ENCODE measurements at places on chromosomes 7 and 10.

DNA sequence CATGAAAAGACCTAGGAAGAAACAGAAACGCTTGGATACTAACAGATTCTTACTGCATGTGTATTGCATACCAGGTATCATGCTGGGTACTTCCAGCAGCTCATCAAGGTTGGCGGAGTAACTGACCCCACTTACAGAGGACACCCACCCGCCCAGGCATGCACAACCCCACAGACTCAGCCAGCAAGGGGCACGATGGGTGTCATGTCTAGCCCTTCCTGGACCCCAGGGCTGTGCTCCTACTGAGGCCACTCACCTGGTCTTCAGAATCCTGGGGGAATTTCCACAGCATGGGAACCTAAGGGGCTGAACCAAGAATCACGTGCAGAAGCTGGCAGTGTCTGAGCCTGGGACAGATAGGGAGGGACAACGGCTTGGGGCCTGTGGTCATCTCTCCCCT is 134.1 kb upstream of the ZNF32 start:
- no peak for DNase-seq

- no peak for DNase-seq
Observed at GRCh38 chr10:49182776-49183175, 5.4 kb downstream of the TMEM273 start.

DNA sequence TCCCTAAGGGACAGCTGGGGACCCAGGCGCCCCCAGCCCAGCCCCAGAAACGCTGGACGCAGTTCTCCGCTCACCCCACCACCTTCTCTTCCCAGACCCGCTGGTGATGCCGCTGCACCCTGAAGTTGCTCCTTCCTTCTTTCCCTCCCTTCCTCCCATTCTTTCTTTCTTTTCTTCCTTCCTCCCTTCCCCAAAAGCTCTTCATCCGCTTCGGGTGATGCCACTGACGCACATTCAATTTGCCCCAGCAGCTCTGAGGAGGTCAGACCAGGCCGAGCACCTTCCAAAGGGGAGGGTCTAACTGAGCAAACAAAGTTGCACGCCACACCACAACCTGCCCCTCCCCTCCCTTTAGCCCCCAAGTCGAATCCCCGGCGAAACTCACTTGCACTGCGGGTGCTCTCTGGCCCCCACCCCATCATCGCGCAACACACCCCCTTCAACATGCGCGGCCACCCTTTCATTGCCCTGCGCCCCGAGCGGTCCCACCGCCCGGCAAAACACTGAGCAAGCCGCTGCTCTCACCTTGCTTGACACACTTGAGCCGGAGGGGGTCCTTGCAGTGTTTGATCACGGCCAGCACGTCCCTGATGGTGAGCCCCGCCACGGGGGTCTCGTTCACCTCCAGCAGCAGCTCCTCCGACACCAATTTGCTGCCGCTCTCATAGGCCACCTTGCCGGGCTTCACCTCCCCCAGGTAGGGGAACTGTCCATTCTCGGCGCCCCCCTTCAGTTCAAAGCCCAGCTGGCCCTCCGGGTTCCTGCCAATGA is 787 bp downstream of the MAGI2 start:
- peak; percentile 46 for DNase-seq

DNA sequence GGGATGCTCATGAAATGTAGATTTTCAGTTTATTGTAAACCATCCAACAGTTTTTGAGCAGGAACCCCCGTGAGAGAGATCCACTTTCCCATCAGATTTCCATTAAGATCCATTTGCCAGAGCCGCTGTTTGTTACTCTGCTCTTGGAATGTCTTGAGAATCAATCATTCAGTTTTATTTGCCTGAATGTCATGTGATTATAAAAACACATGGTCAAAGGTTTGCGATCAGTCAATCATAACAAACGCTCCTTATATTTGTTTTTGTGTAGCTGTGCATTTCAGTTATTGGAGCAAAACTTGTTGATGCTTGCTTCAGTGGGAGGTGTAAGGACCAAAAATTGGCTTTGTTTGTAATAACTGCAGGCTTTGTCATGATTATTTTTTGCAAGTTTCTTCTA is 155.8 kb upstream of the RHOBTB1 start:
- no peak for DNase-seq

DNA sequence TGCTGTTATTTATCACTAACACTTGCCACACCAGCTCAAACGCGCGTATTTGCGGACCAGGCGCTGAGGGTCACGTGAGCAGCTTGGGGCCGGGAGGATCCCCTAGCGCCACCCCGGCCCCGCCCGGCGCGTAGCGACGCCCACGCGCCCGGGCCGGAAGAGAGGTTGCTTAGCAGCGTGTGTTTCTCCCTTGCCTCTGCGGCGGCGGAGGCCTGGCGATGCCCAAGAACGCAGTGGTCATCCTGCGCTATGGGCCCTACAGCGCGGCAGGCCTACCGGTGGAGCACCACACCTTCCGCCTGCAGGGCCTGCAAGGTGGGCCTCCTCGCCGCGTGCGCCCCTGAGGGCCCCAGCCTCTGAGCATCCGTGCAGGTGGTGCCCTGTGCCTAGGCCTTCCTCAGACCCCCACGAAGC is at the start of gene C10orf53:
C10orf53 (plus strand) TSS at position 172 of the 414 bp plus-strand sequence; CDS start at position 219, 47 bp downstream.
- peak; percentile 90 for DNase-seq

- no peak for DNase-seq
Observed at GRCh38 chr10:95321554-95322301, 30.9 kb upstream of the PDLIM1 start.

- peak; percentile 18 for DNase-seq
Observed at GRCh38 chr7:50556247-50556991, 8.8 kb downstream of the DDC start.

GRCh38 chr7:85850381-85850780 is 663.5 kb upstream of the SEMA3D start:
- DNase-seq, result no peak

- no peak for DNase-seq
Observed at GRCh38 chr10:69317175-69317604, 38.9 kb downstream of the HK1 start.

DNA sequence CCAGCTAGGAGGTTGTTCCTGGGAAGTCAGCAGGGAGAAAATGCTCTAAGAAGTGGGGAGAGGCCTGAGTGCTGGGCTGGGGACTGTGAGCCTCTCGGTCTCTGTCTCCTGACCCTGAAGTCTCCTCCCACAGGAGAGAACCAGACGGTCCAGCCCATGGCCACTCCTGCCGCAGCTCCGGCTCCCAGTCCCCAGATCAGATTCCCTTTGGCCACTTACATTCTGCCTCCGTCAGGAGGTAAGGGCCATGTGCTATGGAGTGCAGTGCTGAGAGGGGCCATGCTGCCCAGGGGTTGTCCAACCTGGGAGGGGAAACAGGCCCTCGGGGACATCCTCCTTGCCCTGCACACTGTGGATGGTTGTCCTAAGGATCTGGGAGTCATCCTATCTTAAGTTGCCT is 21.3 kb upstream of the ZNF467 start:
- DNase-seq, result no peak

DNA sequence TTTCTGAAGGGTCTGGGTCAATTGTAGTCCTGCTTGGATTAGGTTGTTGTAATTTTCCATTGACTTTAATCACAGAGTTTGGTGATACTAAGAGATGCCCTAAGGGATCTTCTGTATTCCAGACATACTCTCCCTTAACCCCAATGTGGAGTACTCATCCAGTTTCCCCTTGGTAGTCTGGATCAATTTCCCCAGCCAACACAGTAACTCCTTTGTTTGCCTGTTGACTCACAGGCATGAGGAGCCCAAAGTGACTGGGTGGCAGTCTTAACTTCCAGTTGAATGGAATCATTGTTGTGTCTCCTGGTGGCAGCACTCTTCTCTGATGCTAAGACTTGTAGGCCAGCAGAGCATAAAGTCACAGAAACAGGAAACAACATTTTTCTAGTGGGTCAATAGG is 41.5 kb upstream of the PIK3CG start:
- no peak for DNase-seq

- no peak for DNase-seq
Observed at GRCh38 chr10:101772895-101773761, 2.8 kb downstream of the FGF8 start.

DNA sequence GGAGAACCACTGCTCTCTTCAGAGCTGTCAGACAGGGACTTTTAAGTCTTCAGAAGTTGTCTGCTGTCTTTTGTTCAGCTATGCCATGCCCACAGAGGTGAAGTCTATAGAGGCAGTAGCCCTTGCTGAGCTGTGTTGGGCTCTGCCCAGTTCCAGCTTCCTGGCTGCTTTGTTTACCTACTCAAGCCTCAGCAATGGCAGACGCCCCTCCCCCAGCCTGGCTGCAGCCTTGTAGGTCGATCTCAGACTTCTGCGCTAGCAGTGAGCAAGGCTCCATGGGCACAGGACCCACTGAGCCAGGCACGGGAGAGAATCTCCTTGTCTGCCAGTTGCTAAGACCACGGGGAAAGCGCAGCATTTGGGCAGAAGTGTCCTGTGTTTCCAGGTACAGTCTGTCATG is 12.1 kb upstream of the CPA2 start:
- no peak for DNase-seq

- no peak for DNase-seq
Observed at GRCh38 chr10:1020460-1020859, 5.2 kb downstream of the IDI2 start.

- no peak for DNase-seq
Observed at GRCh38 chr10:110993024-110993693, 73.8 kb downstream of the SHOC2 start.

DNA sequence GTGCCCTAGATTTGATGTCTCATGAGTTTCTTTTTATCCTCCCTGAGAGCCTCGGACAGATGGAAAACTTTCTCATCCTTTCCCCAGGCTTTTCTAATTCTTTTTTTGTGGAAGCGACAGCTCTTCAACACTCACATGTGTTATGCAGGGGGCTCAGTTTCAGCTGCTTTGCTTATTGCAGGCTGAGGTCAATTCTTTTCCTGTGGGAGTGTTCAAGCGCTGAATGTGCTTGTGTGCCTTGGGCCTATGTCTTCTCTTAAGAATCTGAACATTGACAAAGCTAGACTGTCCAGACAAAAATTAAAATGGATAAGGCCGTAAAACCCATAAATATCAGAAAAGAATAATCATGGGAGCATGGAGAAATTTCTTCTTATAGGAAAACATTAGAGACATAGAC is 125.2 kb upstream of the STEAP4 start:
- DNase-seq, result no peak

DNA sequence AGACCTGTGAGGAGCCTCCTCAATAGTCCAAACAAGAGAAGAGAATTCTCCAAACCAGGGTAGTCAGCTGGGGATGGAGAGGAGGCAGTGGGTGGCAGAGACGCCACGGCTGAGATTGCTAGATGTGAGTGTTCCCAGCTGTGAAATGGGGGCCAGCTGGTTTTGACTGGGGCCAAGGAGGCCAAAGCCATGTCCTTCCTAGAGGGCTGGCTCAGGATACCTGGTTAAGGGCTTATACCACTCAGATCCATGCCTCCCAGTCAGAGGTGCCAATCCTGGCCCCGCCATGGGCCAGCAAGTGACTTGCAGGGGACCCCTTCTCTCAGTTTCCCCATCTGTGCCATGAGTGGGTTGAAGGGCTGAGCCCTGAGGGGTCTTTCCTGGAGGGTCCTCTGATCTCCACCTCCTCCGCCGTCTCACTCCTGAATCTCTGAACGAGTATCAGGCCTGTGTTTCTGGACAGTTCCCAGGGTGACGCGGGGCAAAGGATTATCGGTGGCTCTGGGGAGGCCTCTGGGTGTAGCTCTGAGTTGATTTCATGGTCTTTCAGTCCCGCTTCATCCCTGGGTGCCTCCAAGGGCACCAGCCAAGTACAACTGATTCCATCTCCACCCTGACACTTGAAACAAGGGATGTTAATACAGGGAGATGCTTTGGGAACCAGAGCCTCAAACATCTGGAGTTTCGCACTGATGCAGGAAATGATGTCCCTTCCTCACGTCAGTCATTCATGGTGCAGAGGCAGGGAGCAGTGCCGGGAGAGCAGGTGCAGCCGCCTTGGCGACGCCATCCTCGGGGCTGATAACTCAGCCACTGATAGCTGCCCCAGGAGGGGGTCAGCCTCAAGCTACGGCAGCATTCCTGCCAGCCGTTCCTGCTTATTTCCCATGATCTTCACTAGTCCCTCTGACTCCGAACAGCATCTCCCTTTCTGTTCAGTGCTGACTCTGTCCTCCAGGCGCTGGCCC is 126.7 kb downstream of the RGS10 start:
- DNase-seq, result no peak

DNA sequence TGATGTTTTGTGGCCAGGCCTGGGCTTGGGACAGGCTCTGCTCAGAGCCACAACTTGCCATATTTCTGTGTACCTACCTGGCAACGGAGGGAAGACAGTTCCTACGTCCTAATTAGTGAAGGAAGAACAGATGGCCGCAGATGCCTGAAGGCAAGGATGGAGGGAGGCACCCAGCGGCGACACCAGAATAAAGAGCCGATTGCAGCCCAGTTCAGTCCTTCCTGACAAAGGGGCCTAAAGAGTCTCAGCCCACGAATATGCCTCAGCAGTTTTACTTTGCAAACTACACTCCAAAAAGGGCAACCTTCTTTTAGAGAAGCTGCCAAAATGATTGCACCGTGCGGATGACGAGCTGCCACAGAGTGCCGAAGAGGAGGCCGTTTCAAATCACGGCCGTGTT is 585.8 kb downstream of the GLRX3 start:
- no peak for DNase-seq

DNA sequence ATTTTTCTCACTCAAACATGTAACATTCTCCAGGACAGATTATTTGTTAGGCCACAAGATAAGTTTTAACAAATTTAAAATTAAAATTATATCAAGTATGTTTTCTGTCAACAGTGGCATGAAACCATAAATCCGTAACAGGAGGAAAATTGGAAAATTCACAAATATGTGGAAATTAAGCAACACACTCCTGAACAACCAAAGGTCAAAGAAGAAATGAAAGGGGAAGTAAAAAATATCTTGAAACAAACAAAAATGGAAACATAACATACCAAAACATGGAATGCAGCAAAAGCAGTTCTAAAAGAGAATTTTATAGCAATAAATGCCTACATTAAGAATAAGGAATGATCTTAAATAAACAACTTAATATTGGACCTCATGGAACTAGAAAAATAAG is 147.3 kb downstream of the ZEB1 start:
- DNase-seq, result no peak

- no peak for DNase-seq
Observed at GRCh38 chr7:44824894-44825526, 22.9 kb downstream of the H2AZ2 start.

DNA sequence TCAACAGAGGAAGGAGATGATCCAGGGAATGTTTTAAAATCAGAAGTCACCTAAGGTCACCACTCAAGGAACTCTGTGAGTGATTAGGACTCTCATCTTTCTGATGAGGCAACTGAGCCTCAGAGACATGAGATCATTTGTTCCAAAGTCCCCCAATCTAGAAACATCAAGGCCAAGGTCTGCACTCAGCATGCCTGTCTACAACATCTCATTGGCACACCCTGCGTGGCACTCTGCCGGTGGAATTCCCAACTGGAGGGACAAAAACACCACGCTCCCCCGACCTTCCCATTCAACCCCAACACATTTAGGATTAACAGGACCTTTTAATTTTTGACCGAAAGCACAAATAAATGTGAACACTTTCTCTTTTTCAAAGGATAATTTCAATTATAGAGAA is 31.4 kb downstream of the CPXM2 start:
- no peak for DNase-seq

Measured in hepatocyte (in vitro differentiated cells).